Activated CD4-positive, alpha-beta T cell treated with anti-CD3 and anti-CD28 coated beads, Interleukin-2, amount 50 U/mL, for 48 hours (primary cell): ENCODE measurements at places on chromosomes 7 and 10.

DNA sequence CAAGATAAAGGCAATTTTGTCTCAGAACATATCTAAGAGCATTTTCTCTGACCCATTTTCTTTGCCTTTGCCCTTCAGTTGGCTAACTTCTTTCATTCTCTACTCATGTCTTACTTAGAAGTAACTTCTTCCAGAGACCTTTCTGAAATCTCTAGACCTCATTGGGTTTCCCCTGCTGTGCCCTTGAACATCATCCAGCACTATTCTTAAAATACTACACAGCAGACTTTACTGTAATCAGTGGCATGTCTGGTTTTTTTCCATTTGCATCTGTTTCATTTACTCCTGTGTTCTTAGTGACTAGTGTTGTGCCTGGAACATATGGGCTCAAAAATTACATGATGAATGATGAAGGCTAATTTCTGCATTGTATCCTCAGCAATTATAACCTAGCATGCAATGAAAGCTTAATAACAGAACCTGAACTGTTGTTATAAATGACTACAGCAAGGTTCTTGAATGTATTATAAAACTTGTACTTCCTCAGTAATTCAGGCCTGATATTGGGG, 301.9 kb downstream of the CDK14 start:
- no peak for DNase-seq

DNA sequence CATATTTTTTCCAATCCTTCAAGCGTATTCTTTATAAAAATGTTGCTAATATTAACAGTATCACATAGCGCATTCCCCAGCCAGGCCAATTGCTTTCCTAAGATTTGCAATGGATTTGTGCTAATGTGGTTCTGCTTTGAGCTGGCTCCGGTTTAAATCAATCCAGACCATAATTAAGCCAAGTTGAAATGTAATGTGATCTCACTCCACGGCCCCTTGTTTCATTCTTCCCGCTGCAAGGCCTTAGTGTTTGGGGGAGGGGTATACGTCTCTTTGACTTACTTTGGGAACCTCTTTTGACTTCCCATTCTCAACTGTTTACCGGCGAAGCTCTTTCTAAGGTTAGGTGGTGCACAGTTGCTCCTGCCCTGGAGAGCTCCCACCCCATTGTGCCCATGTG, 86.4 kb downstream of the PRPF18 start:
- no peak for DNase-seq

DNA sequence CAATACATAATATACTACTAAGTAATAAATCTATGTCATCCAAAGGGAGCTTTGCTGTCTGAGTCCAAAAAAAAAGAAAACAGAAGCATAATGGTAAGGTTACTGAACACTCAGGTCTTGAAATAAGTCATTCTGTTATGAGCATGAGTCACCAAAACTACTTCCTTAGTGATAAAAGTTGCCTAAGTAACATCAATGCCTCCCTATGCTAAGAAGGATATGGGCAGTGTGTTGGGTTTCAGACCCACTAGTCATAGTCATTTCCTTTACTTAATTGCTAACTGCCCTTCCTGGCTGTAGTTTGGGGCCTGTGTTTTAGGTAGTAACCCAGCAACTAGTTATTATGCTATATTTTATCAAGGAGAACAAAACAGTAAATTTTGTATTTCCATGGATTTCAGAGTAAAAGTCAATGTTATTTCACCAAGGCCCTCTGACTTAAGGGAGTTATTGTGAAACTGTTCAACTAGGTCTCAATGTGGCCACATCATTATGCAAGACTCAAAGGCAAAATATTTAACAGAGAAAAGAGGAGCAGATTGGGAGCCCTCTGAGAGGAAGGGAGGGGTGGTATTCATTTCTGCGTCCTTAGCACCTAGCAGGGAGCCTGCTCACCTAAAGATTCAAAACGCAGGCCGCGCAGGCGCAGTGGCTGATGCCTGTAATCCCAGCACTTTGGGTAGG, 11.7 kb upstream of the VIM start:
- DNase-seq: no peak

DNA sequence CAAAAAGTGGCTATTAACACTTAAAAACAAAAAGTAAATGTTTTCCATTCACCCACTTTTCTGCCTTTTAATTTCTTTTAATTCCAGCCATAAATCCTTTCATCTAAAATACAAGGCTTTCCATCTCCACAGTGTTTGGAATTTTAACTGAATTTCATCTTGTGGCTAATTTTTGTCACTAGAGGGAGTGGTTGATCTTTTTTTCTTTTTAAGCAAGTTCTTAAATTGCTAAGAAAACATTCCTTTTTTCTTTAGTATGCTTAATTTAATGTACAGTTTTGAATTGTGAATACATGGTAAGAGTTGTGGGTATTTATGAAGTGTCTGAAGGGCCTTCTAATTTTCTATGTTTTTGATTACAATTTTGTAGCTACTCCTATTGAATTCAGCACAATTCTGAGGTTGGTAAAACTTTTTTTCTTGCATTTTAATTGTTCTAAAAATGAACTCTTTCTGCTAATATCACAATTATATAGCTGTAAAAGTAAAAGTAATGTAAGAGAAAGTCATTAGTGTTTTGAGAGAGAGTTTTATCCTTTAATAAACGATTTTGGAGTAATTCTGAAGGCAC, 54.9 kb upstream of the ANK3 start:
- DNase-seq: no peak

DNA sequence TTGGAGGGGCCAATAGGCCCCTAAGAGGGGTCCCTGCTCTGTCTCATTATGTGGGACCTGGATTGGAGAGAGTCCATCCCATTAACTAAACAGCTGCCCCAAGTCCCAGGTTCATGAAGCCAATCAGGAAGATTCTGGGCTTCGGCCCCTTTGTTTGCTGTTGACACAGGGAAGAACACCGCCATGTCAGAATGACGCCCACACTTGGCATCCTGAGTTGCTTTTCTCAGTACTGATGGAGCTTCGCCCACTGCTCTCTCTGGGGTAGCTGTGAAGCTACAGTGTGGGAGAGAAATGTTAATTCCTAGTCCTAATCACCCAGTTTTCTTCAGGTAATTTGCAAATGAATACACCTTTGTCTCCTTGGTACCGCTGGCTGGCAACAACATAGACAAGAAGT, 264.7 kb downstream of the GLRX3 start:
- DNase-seq: no peak

DNA sequence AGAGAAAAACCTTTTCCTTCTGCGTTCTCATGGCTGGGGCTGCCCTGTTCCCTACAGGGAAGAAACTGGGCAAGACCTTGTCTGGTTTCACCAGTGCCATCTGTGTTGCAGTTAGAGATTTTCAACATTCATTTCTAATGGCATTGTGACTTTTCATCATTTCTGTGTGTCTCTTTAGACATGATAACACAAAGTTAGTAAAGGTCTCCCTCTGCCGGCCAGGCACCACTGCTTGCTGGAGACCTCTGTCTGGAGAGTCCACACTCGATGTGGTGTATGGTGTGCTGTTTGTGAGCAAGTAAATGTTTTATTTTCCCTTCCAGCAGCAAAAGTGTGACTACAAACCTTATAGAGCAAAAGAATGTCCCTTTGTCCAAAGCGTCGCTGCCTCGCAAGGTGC, 213.5 kb downstream of the PAXIP1 start:
- no peak for DNase-seq

DNA sequence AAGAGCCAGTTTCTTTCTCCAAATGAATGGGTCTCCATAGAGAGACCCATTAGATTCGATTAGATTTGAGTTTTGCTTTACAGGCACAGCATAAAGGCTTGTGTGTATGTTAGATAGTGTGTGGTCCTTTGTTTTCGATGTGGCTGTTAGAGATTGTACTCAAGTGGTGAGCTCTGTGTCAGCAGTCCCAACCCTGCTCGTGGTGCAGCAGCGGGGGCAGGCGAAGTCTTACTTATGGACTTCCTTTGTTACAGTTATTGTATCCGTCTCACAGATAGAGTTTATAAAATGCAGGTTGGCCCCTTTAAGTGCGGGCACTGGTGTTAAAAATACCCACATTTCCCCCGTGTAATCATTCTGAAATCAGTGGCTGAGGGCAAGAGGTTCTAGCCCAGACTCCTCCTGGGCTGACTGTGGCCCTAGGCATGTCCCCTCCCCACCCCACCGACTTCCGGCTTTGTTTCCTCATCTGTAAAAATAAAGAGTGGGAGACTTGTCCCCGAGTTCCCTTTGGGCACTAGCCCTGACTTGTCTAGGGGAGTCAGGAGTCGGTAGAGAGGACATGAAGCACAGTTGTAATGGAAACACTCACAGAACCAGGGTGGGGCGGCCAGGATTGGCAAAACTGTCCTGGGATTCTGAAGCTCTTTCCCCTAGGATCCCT, 28.6 kb downstream of the MTURN start:
- peak; percentile 25 for DNase-seq

- DNase-seq: no peak
Measured at GRCh38 chr7:33918438-33919143, 13.3 kb downstream of the BMPER start.

DNA sequence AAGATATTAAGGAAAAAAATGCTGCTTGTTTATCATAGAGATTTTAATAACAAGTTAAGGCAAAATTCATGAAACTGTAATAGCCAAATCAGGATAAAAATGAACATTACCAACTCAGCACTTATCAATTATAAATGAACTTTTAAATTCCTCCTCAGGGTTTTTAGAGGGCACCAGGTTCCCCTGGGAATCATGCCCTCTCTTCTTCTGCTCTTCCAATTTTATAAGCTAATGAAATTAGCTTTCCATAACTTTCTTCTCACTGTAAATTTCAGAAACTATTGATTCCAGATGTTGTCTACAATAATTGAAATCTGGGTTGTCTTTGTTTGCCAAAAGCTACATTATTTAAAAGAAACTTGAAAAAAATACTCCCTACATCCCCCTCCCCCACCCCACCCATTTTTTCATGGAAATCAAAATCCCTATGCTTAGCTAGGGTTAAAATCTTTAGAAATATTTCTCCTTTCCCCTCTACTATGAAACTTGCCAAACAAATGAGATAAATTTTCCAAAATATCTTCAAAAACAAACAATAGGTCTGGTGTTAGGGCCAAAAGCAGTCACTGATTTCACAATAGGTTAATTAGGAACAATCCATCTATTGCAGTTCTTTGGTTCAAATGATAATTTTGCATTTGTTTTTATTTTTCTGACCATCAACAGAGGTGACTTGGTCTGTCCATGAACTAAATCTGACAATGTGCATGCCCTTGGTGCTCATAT, 187.7 kb downstream of the DOCK4 start:
- DNase-seq: no peak

DNA sequence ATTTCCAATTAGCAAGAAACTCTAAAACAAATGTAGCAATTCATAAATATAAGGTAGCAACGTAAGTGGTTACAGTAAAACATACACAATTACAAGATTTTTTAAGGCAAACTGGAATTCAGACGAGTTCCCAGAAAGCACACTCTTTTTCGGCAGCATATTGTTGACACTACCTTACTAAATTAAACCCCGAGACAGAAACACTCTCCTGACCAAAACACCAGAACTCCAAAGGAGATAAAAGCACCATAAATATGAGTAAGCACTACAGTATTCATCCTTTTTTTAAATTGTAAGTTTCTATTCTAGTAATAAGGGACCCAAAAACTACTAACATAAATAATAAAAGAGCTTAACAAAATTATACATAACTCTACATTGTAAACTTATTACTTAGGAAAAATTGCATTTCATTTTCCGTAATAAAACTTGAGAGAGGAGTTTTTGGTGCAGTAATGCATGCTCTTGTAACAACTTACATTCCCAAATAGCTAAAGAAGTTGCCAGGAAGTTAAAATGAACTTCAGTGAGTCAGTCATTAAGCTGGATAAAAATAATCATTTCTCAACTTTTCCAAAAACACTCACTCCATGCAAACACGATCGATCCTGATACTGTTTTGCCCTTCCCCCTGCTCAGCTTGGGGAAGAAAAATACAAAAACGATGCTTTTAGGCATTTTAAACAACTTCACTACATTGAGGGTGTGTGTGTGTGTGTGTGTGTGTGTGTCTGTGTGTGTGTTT, 2.0 kb downstream of the PIP4K2A start:
- DNase-seq: no peak

DNA sequence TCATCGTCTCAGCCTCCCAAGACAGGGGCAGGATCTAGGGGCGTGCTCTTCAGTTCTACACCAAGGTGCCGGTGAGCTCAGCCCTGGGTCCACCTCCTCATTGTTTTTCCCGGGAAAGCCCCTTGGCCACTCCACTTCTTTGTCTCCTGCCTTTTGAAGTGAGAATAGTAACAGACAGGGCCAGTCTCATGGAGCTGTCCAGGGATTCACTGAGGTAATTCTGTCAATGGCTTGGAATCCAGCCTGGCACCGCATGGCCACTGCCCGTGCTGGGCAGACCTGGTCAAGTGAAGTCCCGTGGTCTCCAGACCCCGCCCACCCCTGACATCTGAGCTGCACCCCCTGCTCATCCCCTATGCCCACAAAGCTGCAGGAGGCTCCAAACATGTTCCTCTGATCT, 138.9 kb downstream of the TNS3 start:
- no peak for DNase-seq

DNA sequence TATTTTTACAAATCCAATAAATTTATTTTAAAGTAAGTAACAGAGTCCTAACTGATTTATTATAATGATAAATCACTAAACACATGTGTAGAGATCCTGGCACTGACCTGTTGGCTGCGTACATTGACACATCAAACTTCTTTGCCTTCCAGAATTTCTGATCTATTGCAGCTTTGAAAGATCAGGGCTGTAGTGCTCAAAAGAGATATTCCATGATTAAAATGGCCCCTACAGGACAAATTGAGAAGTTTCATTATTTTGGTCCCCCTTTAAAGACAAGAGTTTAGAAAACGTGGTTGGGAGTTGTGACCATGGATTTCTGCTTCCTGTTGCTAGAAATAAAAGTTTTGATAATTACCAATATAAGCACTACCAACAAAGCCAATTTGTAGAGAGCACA, 87.7 kb upstream of the PDK4 start:
- DNase-seq: no peak

- no peak for DNase-seq
Measured at GRCh38 chr7:20745702-20746101, 41.0 kb downstream of the SP8 start.

- DNase-seq: no peak
Measured at GRCh38 chr10:28705472-28705871, 28.2 kb downstream of the BAMBI start.

DNA sequence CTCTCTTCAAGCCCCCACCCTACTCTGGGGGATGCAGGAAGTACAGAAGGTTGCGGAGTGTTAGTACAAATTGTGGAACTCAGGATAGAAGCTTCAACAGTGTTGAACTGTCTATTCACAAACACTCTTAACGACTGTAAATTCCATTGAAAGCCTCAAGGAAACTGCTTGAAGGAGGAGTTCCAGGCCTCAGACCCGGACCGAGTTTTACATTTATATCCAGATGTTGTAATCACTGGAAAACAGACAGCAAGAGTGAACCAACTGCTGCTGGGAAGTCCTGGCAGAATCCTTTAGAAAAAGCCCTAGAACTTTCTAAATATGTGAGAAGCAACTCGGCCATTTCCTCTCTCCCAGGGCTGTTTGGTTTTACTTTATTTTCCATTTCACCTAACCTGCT, 84.1 kb upstream of the LRRC18 start:
- no peak for DNase-seq
